ENCODE measurements at places on chromosomes 7 and 10.

- no peak for DNase-seq
Observed at GRCh38 chr10:100531761-100532160, 2.1 kb upstream of the NDUFB8 start.

GRCh38 chr10:878895-879294 is 52.6 kb downstream of the LARP4B start:
- DNase-seq: no peak

DNA sequence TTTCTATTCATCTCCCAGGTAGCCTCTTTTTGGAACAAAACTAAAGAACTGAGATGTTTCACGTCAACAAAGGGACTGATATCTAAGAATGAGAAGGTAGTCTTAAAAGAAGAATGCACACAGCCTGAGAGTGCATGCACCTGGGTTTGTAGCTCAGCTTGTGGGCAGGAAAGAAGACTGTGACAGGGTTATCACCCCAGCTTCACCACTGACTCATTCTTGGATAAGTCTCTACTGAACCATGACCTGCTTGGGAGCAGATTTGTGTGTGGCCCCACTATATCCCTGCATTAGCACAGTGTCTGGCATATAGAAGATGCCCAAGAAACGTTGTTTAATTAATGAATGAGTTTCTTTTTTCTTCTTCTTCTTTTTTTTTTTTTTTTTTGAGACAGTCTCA is 187.5 kb downstream of the GPAM start:
- DNase-seq: no peak

- no peak for DNase-seq
Observed at GRCh38 chr10:95655571-95656290, 780 bp downstream of the ALDH18A1 start.

- DNase-seq: no peak
Observed at GRCh38 chr7:27254625-27255024, 12.0 kb downstream of the EVX1 start.

- no peak for DNase-seq
Observed at GRCh38 chr7:158977981-158978380, 121.6 kb downstream of the DYNC2I1 start.

- no peak for DNase-seq
Observed at GRCh38 chr10:119319920-119320258, 112.5 kb downstream of the GRK5 start.

DNA sequence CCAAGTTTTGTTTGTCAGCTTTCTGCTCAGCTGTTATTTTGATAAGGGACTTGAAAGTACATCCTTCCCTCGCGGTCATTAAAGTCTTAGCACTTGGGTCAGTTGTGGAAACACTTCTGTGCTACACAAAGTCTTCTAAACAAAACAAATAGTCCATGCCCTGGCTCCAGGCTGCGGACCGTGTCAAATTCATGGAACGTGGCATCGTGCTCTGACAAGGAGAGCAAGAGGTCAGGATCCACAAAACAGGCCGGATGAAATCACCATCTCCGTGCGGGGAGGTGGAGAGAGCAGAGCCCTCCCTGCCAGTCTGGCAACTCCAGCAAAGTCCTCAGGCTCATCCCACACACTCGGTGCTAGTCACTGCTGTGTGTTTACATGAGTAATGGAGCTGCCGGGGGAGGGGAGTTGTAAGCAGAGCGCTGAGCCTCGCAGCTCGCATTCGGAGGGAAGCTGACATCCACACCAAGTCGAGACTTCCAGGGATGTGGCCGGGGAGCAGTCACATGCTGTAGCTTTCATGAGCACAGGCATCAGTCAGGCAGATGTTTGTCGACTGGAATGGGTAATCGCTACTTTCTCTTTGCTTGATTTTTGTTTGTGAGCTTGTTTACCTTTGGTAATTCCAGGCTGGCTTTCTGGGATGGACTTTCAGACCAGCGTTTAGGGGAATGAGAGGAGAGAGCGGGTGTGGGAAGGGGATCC is 147.6 kb downstream of the ARID5B start:
- peak; percentile 73 for DNase-seq

- no peak for DNase-seq
Observed at GRCh38 chr7:148245381-148245780, 345.2 kb upstream of the C7orf33 start.

- no peak for DNase-seq
Observed at GRCh38 chr7:158759245-158759614, 54.6 kb upstream of the NCAPG2 start.

GRCh38 chr10:15712883-15713282 is 6.8 kb downstream of the ITGA8 start:
- no peak for DNase-seq

- no peak for DNase-seq
Observed at GRCh38 chr10:73494213-73494612, 1.6 kb downstream of the PPP3CB start.

DNA sequence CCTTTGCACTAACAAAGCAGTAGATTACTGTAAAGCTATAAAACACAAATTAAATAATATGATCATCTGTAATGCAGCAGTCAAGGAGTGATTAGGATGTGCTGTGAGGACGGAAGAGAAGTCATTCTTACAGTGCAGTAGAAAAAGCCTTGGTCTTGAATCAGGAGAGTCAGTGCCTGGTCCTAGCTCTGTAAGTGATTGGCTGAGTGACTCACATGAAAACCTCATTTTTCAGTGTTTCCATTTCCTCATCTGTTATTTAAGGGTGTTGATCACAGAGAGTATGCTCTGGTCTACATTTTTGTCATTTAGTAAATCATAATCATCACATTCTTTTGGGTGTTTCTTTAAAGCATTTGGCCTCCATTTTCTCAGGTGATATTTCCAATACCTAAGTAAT is 717.8 kb downstream of the LRMDA start:
- no peak for DNase-seq

DNA sequence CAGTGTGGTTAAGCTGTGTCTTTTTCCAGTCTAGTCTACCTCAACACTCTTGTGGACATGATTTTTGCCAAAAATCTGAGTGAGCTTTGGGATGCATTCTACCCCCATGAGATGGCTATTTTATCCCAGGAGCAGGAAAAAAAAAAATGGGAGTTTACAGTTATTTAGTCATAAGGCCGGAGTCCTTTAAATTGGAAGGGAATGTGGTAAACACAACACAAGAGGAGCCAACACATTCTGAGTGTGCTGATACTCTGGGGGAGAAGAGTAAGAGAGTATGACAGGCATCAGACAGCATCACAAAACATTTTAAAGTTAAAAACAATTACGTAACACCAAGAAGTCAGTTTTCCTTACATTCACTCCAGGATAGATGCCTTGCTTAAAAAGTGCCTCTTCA is 46.1 kb downstream of the C1GALT1 start:
- no peak for DNase-seq

DNA sequence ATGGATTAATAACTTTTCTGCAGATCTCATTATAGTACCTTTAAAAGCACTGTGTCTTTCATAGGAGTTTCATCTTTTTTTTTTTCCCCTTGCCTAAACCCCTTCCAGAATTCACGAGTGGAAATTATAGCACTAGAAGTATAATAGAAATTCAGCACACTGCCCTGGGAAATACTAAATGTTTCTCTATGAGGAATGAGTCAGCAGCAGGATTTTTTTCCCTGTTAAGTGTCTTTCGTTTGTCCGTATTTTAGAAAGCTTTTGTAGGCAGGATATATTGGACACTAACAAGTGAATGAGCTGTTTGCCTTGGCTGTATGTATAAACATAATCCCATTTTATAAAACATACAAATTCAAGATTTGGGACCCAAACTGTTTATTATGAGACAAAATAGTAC is 105.8 kb downstream of the EXOC4 start:
- no peak for DNase-seq

- DNase-seq: no peak
Observed at GRCh38 chr7:30985756-30986155, 22.0 kb downstream of the GHRHR start.

DNA sequence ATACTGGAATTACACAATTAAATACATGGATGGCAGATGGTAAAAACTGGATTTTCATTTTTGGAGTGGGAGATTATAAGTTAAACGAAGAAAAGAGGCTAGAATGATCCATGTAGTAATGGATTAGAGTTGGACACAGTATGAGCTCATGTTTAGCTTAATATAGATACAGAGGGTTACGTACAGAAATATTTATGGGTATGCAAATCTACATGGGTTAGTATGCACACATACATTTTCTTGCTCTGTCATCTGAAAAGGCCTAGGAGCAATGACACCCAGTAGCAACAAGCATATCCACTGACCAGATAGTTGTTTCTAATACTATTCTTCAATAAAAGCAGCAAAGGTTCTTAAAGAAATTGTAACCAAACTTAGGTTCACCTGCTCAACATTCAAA is 366.4 kb downstream of the SEMA3D start:
- no peak for DNase-seq

DNA sequence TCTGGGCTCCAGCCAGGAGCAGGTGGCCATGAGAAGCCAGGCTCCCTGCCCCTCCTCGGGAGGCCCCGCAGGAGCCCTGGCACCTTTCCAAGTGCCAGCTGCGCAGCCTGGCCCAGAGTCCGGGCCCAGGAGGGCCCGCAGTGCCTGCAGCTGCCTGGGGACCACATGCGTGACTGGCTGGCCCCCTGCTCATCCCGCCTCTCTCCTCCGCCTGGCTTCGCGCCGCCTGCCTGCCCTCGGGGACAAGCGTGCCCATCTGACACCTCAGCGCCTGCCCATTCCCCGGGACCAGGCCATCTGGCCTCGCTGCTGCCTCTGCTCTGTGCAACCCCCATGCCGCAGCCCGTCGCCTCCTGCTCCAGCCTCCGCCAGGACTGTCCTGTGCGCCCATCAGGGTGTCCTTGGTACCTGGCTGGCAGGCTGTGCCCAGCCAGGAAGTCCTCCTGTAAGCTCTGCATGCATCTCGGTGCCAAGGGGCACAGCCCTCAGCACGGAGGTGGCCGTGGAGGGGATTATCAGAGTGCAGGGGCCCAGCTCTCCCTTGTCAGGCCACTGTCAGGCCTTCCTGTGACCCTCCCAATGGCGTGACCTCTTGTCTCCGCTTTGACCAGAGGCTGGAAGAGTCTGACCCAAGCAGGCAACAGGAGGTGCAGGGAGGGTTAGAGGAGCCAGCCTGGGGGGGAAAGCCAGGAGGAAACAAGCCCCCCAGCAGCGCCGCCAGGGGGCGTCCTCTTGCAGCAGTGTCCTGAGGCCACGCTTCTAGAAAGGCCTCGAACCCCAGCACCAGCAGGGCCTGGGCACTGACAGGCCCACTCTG is 50.5 kb downstream of the TMEM209 start:
- DNase-seq: no peak

DNA sequence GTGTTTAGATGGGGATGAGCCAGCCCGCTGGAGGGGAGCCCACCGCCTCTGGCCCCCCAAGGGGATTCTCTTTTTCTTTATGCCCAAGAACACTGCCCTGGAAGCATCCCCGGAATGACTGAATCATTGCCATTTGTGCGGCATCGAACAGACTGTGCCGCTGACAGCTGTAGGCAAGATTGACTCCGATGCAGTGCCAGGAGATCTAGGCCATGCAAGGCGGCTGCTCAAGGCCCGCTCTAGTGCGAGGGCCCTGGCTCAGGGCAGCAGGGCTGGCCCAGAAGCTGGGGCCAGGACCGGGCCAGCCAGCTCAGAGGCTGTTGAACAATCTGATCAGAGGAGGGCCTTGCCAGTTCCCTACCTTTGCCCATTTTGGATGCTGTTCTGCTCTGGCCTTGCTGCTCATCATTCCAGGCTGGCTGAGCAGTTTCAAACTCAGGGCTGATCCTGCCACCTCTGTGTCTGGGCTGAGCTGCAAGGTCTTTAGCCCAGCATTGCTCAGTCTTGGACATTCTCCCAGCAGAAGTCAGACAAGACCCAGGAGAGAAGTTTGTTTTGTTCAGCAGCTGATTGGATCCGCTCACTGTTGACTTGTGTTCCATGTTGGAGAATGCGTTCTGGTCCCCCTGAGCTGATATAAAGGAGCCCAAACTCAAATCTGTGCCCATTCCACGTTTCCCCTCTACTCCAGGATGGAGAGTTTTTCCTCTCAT is 485.3 kb upstream of the GALNT17 start:
- no peak for DNase-seq

DNA sequence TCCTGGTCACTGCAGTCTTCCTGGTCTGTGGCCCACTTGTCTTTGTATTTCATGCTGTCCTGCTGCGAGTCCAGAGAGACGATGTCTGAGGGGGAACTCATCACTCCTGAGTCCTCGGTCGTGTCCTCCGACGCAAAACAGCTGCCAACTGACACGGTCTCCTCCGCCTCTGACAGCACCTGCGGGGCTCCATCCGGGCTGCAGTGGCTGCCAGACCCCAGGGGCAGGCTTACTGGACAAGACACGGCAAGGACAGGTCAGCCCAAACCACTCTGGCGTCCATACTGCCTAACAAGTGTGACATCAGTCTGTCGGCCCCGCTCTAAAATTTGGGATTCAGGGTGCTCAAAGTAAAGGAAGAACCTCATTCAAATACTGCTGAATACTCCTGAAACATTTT is 260.8 kb upstream of the GRB10 start:
- no peak for DNase-seq

GRCh38 chr7:142298009-142298408 is 40.2 kb upstream of the PRSS58 start:
- no peak for DNase-seq

DNA sequence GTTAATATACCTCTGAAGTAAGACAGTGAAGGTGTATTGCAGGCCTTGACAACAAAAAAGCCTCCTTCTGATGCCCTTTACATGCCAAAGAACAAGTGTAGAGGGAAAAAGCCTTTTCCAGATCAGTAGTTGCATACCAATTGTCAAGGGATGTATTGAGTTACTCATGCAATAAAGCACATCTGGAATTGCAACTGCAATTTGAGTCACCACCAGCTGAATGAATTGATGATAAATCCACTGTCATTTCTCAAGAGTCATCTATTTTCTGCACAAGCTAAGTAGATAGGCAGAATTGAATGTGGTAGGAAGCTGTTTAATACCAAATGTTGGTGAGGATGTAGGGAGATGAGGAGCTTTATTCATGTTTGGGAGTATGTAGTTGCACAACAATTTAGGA is 325.9 kb upstream of the SMIM30 start:
- no peak for DNase-seq

GRCh38 chr10:63217120-63217605 is 84.0 kb downstream of the NRBF2 start:
- DNase-seq: peak; percentile 65

DNA sequence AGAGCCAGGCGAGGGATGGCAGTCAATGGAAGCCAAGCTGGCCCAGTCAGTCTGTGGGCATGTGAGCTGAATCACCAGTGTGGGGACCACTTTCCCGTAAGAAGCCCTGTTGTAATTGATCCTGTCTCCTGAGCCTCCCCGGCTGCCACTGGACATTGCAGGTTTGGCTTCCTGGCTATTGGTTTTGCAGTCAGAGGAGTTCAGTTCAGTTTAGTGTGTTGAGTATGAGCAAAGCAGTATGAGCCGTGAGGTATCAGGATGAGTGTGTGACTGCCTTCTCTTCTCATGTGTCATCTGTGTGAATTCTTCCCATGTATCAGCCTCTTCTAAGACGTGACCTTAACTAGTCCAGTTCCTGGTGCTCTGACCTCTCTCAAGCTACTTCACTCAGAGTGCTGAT is 227.4 kb downstream of the PRKG1 start:
- DNase-seq: no peak

DNA sequence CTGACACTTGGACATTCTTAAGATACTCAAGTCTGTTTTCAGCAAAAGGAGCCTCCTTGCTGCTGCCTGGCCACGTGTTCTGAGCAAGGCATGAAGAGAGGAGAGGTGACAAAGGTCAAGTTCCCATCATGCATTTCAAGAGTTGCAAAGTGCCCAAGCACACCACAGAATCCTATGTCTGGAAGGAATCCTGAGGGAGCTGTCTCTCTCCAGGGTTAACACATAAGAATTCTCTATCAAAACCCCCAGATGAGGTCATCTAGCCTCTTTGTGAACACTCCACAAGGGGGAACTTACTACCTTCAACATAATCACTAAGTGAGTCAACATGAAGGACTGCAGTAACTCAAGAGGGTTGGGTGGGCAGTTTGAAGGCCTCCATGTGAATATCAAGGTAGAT is 155.5 kb downstream of the RNF216 start:
- DNase-seq: no peak

GRCh38 chr10:122419016-122419415 is 35.4 kb upstream of the ARMS2 start:
- DNase-seq: no peak

Data from CD4-positive, alpha-beta T cell treated with Interleukin-4 for 4 hours (primary cell).